ENCODE measurements at places on chromosomes 4 and X. TPM values are rescaled to one million over a fixed set of nuclear protein-coding genes. Genes with fewer than 3 reads are reported as not detected.

Gene CCSER1
- not detected for total RNA-seq

Gene FOXP3
- total RNA-seq = 13.0 TPM

Gene ESX1
- 0.13 TPM for total RNA-seq

Gene GABRG1
- not detected for total RNA-seq

Gene DRD5
- total RNA-seq = not detected

Gene MAGEB2
- total RNA-seq = not detected

Gene GAGE13
- not detected for total RNA-seq

Gene GAGE12F
- total RNA-seq = not detected

Measured in activated CD8-positive, alpha-beta memory T cell treated with anti-CD3 and anti-CD28 coated beads for 36 hours (primary cell).